ENCODE measurements at places on chromosomes 6 and 20.

DNA sequence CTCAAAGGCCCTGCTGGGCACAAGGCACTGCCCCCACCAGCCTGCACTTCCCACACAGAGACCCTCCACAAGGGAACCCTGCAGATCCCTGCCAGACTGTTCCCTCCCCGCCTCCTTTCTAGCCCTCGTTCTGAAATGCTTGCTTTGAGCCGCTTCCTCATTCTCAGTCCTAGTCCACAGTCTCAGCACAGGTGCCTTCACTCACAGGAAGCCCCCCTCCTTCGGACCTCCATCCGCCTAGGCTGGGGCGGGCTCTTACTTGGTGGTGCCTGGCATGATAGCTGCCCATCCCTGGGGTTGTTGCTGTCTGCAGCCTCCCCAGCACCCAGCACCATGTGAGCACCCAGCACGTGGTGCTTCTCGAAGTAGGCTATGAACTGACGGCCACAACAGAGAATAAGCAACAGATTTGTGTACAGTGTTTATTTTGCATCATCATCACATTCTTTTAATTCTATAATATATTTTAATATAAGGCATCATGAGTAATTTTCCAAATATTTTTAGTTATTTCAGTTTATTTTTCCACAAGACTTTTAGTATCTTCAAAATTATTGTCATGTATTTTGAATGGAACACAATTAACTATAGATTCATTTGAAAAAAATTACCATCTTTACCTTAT is 12.3 kb downstream of the CST5 start:
- DNase-seq: no peak

DNA sequence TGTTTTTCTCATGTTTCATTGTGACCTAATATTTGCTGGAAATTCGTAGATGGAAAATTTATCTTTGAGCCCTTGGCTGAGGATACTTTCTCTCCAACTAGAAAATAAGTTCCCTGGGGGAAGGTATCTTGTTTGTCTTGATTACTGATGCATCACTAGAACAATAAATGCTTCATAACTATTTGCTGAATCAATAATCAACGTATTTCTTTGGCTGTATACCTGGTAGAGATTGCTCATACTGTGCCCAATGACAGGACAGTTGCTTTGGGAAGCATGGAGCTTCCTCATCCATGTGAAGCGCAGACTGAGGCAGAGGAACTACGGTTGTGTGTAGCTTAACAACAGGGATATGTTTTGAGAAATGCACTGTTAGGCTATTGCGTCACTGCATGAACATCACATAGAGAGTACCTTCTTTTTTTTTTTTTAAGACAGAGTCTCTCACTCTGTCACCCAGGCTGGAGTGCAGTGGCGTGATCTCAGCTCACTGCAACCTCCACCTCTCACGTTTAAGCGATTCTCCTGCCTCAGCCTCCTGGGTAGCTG is 34.2 kb upstream of the RPN2 start:
- DNase-seq: no peak

DNA sequence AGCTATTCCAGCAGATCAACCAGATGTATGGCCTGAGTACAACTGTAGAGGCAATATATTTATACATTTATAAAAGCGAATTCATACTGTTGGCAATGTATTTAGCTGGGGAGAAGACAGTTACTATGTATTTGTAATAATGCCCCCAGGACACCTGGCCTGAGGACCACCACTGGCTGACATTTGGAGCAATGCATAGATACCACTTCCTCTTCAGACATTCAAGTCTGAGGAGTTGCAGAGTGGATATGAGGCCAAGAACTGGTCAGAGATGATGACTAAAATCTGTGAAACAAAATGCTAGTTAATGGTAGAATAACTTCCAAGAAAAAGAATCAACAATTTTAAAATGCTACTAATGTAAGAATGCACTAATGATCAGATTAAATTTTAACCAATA is 462.3 kb downstream of the CDC5L start:
- no peak for DNase-seq

DNA sequence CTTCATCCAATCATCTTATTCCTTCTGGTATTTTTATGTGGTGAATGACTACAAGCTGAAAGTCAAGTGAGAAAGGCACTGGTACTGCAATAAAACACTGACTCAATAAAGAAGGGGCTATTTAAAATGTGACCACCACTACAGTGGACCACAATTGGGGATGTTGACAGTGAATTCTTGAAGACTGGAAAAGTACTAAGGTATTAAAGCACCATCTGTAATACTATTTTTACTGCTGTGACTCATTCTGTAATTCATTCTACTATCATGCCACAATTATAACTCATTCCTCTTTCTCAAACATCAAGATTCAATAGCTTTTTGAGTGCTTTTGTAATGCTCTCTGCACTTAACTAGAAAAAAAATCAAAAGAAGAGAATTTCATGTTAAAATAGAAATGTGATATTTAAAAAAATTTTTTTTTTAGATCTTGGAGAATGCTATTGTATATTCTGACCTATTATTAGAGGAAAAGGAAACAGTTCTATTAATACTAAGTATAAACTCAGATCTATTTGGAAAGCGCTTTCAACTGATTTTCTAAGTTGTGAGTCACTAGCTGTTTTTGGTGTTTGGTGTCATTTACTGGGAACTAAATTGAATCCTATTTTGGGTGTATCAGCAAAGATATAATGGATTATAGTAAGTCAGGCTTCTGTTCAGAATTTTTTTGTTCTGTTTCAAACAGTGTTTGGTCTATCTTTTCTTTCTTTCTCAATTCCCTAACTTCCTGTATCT is 104.7 kb upstream of the TMEM170B start:
- no peak for DNase-seq

- DNase-seq: no peak
Measured at GRCh38 chr20:55097621-55098020, 622.2 kb downstream of the DOK5 start.

DNA sequence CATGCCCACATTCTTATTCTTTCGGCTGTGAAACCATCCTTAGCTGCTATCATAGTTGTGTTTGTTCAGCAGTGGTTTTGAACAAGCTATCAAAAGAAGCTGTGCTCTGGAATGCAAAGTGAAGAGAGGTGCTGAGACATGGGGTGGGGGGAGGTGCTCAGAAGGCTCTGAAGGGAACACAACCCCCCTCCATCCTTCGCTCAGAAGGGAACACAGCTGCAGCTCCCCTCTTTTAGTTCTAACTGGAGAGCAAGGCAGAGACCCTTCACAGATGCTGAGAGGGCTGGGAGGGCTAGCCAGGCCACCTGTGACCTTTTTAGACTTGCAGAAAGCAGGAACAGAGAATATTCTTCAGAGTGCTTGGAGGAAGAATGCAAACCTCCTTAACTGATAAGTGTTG is 17.6 kb upstream of the SSTR4 start:
- no peak for DNase-seq

DNA sequence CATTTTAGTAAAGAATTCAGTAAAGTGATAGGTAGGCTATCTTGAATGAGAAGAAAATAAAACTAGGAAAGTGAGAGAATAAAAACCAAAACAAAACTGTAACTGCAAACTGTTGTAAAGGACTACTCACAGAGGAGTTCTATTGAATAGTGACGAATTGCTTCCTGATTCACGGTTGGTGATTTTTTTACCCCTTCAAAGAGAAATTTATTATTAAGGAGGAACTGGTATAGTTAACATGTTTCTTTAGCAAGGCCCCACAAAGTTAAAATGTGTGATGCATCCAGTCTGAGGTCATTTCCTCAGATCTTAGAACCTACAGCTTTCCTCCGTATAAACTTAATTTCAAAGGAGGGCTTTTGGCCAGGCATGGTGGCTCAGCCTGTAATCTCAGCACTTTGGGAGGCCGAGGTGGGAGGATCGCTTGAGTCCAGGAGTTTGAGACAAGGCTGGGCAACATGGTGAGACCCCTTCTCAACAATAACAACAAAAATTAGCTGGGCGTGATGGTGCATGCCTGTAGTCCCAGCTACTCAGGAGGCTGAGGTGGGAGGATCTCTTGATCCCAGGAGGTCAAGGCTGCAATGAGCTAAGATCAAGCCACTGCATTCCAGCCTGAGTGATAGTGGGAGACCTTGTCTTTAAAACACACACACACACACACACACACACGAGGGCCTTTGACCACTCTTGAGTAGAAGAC is 8.3 kb downstream of the PRDM1 start:
- DNase-seq: no peak

GRCh38 chr6:135183532-135184440 is 2.7 kb downstream of the MYB start:
- DNase-seq: peak; percentile 25

- no peak for DNase-seq
Measured at GRCh38 chr20:18456600-18456999, 10.2 kb downstream of the DZANK1 start.

- no peak for DNase-seq
Measured at GRCh38 chr6:8481727-8482126, 46.4 kb upstream of the SLC35B3 start.

- DNase-seq: no peak
Measured at GRCh38 chr6:33960345-33961313, 156.8 kb upstream of the MLN start.

DNA sequence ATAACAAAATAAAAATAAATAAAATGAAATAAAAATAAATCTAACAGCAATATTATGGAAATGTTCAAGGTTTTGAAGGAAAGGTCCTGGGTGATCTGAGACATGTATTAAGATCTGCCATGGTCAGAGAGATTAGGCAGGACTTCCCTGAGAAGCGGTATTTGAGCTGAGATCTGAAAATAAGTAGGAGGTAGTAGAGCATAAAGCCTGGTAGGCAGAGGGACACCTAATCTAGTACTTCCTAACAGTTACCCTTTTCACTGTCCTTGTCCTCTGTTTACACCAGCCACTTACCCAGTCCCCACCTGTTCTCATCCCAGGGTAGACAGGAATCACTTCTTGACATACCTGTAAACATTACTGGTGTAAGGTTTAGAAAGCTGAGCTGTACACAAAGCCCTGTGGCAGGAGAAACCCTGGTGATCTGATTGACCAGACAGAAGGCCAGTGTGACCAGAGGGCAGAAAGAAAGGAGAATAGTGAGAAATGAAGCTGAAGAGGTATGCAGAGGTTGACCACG is 8.3 kb upstream of the ZNF318 start:
- DNase-seq: no peak

DNA sequence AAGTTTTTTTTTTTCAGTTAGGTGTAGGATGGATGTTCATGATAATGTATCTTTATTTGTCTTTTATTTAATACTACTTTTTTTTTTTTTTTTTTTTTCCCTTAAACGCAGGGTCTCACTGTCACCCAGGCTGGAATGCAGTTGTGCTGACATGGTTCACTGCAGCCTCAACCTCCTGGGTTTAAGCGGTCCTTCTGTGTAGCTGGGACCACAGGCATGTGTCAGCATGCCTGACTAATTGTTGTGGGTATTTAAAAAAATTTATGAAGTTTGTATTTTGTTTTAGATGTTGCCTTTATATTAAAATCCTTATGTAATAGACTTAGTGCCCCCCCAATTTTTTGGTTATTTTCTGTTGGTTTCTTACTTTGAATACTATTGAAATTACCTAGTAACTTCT is 42.6 kb downstream of the NCOA3 start:
- no peak for DNase-seq

GRCh38 chr6:40848868-40849514 is 190.0 kb downstream of the UNC5CL start:
- DNase-seq: peak; percentile 77

DNA sequence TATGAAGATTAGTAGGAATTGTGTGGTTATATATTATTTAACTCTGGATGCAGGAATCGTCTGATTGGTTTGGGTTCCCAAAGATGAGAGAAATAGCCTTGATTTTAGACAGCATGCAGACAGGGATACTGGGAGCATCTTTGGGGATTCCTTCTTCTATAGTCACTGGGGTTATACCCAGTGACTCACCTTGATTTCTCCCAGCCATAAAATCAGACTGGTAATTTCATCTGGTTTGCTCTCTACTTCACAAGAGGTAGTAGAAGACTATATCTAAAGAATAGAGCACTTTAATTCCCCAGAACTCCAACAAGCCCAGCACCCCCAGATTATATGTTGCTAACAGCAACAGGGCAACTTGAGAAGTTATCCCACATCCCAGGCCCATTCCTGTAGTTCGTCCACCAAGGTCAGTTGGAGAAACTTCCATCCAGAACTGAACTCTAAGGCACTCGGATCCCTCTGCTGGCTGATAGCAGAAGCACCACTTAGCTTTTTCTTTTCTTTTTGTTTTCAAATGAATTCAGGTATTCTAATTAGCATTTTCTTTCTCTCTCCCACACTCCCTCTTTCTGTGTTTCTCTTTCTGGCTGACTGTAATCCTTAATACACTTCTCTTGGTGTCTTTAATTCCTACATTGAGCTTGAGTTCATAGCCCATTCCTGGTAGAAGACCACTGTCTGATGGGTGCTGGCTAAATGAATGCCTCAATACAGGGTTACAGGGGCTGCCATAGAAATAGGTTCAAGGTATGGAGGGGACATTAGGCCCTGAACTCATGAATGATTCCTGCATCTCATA is 20.4 kb upstream of the EFHC1 start:
- DNase-seq: peak; percentile 49

GRCh38 chr6:141467881-141468280 is 664.8 kb upstream of the GJE1 start:
- DNase-seq: no peak

DNA sequence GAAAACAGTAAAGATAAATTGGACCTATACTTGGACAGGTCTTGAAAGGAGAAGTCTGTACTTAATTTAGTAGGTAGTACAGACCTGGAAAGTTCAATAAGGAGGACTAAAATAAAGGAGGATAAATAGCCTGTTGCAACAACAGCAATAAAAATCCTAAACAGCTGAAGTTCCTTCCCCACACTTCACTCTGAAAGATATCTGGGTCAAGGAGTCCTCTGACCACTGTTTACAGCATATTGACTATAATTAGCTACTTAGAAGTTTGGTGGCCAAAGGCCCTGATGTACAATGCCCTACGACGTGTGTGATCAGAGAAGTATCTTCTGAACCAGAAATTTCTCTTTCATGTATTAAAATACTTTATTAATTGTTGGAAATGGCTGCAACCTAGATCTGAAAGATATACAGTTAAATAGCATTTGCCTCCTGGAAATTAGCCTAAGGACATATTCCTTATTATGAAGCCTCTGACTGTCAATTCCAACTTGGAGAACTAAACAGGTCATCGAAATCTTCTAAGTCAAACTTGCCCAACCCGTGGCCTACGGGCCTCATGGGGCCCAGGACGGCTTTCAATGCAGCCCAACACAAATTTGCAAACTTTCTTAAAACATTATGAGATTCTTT is 82.8 kb downstream of the KIF13A start:
- peak; percentile 18 for DNase-seq

- no peak for DNase-seq
Measured at GRCh38 chr6:34866509-34866908, 21.3 kb downstream of the TAF11 start.

DNA sequence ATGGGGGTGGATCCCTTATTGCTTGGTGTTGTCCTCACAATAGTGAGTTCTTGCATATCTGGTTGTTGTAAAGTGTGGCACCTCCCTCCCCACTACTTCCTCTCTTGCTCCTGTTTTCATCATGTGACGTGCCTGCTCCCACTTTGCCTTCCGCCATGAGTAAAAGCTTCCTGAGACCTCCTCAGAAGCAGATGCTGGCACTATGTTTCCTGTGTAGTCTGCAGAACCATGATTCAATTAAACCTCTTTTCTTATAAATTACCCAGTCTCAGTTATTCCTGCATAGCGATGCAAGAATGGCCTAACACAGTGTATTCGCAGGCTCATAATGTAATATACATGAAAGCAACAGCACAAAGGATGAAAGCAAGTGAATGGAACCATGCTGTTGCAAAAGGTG is 28.4 kb upstream of the ANKRD60 start:
- no peak for DNase-seq

GRCh38 chr20:18506744-18507143 is 996 bp upstream of the SEC23B start:
- DNase-seq: no peak

Data from lung (tissue), 17 donors.